ENCODE measurements at places on chromosomes 5 and 9. TPM values are rescaled to one million over a fixed set of nuclear protein-coding genes. Genes with fewer than 3 reads are reported as not detected.

GRCh38 chr9:129610473-129611306 lies 10.2 kb downstream of the C9orf50 start:
- DNase-seq = peak; percentile 62

DNA sequence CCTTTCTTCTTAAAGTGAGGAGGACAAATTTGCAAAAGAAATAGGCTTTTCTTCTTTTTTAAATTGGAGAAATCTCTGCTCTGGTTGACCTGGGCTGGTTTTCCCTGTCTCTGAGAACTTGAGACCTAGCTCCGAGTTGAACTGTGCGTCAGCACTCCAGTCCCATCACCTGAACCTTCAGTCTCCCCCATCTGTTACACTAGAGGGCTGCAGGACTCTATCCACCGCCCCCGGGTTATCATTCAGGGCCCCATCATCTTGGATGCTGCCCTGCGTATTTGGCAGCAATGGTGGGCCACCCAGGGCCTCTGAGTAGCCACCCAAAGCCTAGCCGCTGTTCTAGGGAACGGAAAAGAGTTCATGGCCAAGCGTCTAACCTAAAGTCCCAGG lies 2.5 kb downstream of the FOXE1 start:
- DNase-seq = no peak

GRCh38 chr9:76564297-76564696 lies 105.3 kb downstream of the GCNT1 start:
- no peak for DNase-seq

Gene PDE6A
- total RNA-seq = not detected

DNA sequence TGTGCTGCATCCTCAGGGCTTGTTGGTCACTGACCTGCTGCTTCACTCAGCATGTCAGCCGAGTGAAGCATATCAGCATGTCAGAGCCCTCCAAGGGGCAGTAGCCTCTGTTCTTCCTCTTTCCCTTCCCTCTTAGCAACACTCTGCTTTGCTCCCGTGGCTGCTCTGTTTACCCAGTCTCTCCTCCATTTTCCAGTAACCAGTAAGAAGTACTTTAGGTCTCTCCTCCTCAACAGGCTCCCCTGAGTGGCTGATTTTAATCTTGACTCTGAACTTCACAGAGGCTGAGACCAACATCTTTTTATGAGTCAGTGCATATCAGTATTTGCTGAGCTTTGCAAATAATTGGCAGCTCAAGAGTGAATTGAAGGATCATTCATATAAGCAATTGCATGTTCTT lies 18.6 kb upstream of the ADRB2 start:
- DNase-seq = no peak

Gene TLE1
- total RNA-seq = 89.5 TPM

- no peak for DNase-seq
Observed at GRCh38 chr9:76902395-76902794, 3.5 kb downstream of the PRUNE2 start.

DNA sequence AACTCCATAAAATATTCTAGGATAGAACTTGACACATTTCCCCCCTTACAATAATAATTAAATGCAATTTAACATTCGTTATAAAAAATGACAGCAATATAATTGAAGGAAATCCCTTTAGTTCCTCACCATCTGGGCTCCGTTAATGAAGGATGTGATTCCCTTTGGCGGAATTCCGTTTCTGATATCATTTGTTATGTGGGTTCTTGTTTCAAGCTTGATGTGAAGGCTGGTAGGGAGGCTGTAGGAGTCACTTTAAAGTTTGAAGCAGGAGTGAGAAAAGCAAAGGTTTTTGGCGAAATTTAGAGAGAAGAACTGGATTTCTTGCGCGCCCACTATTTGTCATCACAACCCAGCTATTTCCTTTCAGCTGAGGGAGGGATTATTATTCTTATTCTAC lies 4.0 kb downstream of the RGS7BP start:
- DNase-seq = no peak

DNA sequence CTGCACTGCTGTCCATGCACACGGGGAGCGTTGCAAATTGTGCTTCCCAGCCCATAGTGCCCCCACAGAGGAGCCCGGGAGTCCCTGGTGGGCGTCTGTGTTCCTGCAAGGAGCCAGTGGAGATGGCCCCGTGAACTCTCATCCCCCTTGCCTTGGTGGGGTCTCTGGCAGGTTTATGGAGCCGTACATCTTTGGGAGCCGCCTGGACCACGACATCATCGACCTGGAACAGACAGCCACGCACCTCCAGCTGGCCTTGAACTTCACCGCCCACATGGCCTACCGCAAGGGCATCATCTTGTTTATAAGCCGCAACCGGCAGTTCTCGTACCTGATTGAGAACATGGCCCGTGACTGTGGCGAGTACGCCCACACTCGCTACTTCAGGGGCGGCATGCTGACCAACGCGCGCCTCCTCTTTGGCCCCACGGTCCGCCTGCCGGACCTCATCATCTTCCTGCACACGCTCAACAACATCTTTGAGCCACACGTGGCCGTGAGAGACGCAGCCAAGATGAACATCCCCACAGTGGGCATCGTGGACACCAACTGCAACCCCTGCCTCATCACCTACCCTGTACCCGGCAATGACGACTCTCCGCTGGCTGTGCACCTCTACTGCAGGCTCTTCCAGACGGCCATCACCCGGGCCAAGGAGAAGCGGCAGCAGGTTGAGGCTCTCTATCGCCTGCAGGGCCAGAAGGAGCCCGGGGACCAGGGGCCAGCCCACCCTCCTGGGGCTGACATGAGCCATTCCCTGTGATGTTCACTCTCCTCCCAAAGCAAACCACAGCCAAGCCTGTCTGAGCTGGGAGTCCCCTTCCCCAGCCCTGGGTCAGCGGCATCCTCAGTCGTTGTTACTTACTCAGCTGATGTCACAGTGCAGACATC lies 3.1 kb downstream of the MRPS2 start:
- no peak for DNase-seq

DNA sequence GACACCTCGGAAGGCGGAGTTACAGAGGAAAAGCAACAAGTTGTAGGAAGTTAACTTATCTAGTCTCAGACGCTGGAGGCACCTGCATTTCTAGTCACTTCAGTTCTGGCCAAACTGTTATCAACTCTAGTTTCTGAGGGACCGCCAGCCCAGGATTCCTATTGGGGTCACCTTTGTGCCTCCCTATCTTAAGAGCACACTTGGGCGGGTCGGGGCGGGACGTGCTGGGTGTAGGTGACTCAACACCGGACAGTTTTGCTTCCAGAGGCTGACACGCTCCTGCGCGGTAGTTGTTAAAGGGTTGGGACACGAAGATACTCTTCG lies 679 bp upstream of the KDM4C start:
- DNase-seq = peak; percentile 69

Gene FCHO2
- total RNA-seq = 24.6 TPM

DNA sequence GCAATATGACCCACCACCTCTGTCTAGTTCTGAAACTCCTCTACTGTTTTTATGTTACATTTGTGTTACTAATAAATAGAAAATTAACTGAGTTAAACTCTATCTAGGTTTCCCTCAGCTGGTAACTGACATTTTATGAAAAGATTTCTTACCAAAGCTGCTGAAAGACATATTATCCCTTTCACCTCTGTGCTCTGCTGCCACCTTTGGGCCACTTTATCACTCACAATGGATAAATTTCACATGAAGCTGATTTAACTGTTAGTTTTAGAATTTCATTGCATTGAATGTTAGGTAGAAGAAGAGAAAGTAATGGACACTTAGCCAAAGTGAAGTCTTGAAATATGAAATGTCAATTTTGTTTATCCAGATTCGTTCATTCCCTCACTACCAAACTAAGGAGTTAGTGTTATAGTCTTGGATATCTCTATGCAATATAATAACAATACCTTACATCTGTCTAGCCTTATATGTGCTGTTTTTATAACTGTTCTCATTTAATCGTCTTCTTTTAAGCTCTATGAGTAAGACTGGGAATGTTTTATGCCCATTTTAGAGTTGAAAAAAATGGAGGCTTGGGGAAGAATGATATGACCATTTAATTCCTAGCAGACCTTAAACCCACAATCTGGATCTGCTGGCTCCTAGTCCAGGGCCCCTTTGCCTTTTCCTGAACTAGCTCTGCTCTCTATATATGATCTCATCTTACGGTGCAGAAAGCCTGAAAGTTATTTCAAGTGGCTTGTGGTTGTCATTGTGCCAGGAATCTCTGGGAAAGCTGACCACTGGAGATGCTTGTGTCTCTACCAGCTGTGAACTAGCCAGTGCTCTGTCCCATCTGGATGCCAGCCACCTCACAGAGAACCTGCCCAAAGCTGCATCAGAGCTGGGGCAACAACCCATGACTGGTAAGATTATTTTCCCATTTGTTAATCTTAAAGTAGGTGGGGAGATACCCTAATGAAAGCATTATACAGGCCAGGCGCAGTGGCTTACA lies 97.1 kb downstream of the GOLPH3 start:
- peak; percentile 44 for DNase-seq

DNA sequence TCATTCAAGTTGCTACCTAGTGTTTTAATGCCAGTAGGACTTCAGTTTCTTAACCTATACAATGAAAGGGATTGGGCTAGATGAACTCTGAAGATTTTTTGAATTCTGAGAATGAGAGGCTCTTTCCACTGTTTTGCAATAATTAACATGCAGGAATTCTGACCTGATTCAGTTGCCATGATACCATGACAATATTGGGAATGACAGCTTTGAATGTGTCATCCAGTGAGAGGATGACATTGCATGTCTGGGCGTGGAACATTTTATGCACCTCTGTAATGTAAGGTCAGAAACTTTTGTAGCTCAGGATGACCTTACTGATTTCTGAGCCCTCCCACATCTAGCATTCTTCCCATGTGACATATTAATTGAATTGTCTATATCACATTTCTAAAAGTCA lies 30.6 kb upstream of the SPINK5 start:
- DNase-seq = no peak

GRCh38 chr9:36113999-36114398 lies 22.5 kb upstream of the GLIPR2 start:
- no peak for DNase-seq

- no peak for DNase-seq
Observed at GRCh38 chr5:168002116-168002515, 289.3 kb upstream of the WWC1 start.

- no peak for DNase-seq
Observed at GRCh38 chr9:99000476-99001395, 57.0 kb downstream of the COL15A1 start.

DNA sequence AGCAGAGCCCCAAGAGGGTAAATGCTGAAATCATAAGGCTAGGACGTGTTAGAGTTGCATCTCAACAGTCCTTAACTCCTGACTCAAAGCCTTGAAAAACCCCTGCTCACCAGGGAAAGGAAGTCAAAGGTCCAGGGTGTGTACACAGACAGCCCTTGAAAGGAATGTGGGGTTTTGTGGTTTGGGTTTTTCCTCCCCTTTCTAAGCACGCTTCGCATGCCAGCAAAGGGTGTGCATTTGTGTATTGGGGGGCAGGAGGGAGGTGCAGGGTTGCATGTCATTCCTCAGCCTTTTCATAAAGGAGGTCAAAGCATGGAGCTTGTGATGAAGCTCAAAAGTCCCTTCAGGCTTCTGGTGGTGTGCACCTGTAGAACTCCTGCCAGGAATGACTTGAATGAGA lies 17.3 kb upstream of the XPA start:
- no peak for DNase-seq

Measured in prostate gland (tissue), 2 donors.